Urinary bladder (tissue), 4 donors: ENCODE measurements at places on chromosomes 7 and 10.

DNA sequence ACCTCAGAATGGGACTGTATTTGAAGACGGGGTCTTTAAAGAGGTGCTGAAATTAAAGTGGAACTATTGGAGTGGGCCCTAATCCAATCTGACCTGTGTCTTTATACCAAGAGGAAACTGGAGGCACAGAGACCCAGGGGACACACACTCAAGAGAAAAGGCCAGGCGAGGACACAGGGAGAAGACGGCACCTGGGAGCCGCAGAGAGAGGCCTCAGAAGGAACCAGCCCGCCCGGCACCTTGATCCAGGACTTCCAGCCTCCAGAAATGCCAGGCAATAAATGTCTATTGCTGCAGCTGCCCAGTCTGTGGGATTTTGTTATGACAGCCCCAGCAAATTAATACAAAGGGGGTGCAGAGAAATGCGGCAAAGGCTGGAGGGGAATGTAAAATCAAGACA is 10.5 kb downstream of the CARD11 start:
- DNase-seq: no peak

GRCh38 chr10:44172883-44173607 is 211.9 kb downstream of the CXCL12 start:
- no peak for DNase-seq

DNA sequence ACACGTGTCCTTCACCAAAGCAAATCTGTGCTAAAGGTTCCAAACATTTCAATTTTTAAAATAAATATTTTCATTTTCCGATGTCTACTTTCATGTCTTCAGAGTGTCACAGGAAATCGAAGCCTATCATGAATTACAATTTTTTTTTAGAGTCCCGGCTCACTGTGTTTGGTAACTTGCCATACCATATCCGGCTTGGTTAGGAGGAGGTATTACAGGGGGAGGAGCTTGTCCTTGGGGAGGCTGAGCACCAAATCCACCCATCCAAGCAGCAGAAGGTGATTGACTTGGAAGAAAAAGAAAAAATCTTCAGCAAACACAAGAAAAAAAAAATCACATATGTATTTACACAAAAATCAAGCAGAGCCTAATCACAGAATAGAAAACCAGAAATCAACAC is 21.3 kb downstream of the TIAL1 start:
- no peak for DNase-seq

DNA sequence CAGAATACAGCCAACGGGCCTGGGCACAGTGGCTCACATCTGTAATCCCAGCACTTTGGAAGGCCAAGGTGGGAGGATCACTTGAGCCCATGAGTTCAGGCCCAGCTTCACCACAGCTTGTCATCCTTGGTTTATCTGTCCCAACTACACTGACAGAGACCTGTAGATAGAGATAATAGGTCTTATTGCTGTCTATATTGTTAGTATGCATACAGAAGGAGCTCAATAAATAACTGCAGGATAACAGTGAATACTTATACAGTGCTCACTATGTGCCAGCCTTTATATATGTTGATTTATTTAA is 1.3 kb downstream of the CNPY4 start:
- DNase-seq: no peak

DNA sequence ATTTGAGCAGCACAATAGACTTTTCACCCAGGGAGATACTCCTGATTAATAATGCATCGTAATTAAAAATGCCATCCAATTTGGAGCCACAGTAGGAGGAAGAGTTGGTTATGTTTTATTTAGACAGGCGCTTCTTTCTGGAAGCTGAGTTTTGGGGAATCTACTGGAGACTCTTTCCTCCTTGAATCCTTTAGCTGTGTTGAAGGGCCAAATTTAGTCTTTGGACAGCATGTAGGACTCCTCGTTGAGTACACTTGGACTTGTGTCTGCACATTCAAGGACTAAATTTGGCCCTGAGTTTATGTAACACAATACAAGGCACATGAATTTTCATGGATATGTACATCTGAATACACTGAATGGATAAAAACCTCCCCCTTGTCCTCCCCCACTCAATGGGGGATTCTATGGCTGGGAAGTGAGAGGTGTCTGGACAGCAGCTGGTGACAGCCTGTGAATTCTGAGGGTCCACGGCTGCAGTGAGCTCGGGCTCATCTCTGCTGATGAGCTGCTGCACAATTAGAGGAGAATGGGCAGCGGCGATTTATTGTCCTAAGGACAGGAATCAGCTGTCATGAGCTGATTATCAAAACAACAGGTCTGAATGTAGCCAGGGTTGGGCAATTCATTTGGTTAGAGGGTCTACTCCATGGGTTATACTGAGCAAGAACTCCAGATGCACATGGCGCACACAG is 95.2 kb downstream of the PRTFDC1 start:
- no peak for DNase-seq

GRCh38 chr7:112103246-112103645 is 103.0 kb downstream of the DOCK4 start:
- no peak for DNase-seq

GRCh38 chr7:26958834-26959233 is 94.4 kb upstream of the SKAP2 start:
- DNase-seq: no peak

GRCh38 chr10:98328163-98328562 is 60.2 kb upstream of the LOXL4 start:
- no peak for DNase-seq

DNA sequence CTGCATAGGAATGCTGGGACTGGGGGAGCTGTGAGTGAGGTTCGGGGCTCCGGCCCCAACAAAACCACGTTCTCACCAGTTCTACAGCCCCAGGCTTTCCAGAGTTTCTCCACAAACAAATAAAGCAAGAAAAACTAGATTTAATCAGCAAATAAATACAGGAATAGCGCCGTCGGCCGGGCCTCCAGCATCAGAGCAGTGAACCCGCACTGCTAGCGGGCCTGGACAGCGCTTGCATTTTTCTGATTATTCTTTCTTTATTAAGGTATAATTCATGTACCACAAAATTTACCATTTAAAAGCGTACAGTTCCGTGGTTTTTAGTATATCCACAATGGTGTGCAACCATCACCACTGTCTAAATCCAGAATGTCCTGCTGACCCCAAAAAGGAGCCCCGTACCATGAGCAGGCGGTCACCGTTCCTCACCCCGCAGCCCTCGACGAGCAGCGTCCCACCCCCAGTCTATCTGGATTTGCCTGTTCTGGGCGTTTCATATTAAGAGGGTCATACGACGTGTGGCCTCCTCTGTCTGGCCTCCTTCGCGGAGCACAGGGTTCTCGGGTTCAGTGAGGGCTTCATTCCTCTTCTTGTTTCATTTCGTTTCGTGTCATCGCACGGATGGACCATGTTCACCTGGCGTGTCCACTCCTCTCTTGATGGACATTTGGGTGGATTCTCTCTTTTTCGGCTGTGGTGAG is 35.5 kb upstream of the FOXL3 start:
- no peak for DNase-seq

GRCh38 chr10:127836176-127836575 is 56.6 kb downstream of the CLRN3 start:
- DNase-seq: no peak

DNA sequence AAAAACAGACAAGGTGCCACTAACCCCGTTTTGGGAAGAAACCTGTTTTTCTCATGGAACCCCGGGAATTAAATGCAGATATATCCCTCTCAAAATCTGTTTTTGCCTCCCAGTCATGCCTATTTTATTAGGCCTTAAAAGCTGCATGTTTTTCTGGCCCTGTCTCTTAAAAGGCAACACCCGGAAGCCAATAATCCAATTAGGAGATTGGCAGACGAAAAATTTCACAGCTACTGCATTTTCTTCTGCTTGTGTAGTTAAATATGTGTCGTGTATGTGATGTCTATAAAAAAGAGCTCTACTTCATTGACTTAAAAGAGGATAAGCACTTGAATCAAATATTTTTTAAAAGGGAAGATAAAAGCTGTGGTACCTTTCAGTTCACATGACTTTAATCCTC is 31.9 kb upstream of the OPTN start:
- DNase-seq: no peak

DNA sequence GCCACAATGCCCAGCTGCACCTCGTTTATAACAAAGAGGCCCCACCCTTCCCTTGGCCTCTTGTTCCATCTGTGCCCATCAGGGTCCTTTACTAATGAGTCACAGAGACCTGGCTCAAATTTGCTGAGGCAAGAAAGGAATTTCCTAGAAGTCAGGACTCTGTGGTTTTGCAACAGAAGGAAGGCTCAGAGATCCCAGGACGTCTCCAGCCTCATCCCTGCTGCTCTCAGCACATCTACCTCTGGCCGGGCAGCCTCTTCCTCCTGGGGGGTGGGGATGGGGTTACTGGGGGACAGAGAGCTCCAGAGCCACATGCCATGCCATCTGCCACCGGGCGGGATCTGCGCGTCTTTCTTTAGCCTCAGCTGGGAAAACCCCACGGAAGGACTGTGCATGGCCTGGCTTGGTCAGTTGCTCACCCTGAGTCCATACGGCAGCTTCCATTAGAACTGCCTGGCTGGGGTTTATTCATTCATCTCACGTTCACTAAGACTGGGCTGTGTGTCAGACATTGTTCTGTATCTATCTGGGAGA is 41.9 kb upstream of the PSMG3 start:
- no peak for DNase-seq

DNA sequence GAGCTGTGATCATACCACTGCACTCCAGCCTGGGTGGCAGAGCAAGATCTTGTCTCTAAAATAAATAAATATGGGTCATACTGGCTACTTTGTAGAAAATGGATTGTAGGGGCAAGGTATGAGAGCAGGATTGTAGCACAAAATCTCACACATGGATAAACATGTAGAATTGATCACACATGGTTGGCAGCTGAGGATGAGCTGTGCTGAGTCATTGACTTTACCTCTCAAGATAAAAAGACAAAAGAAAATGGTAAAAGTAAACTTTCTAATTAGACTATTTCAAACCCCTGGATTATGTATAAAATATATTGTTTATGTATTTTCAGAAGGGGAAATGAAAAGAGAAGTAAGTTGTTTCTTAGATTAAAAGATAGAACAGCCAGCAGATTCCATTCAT is 69.3 kb downstream of the APBB1IP start:
- no peak for DNase-seq

DNA sequence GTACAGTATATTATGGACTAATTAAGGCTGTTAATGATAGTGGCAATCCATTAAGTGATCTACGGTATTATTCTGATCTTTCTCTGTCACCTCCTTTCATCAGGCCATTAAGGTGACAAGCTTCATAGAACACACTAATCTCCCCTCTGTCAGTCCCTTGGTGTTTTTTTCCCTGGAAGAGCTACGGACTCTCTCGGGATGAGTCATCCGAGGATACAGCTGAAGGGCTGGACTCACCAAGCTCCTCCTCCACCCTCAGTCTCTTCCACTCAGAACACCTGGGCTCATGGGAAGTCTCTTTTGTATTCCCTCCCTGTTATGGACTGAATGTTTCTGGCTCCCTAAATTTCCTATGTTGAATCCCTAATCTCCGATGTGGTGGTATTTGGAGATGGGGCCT is 69.8 kb upstream of the PLXNA4 start:
- no peak for DNase-seq
